ENCODE measurements at places on chromosomes 6 and 20.

DNA sequence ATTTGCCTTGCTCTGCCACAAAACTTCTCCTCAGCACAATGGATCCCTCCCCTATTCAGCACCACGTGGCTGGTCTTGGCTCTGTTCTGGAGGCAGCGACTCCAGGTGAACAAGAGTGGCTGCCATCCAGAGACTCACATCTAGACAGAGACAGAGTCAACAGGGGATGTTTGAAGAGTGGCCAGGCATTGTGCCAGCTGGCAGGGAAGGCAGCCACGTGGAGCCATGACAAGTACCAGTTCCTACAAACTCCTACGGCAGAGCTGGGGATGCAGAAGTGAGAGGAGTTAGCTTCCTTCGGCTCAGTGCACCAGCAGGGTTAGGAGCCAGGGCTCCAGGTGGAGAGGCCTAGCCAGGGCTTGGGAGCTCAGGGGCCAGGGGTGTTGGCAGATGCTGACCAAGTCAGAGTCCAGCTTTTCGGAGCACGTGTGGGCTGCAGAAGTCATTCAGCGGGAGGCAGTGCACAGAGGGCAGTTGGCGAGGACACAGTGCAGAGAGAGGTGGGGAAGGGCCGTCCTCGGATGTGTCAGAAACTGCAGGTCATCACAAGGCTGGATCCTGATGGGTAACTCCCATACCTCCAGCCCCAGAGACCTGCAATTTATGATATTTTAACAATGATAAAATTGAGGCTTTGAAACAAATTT lies 171.7 kb upstream of the PDE10A start:
- DNase-seq, result no peak

- no peak for DNase-seq
Observed at GRCh38 chr6:133761706-133762105, 127.2 kb upstream of the TCF21 start.

GRCh38 chr6:21870076-21870730 lies 276.7 kb downstream of the SOX4 start:
- DNase-seq, result no peak

- DNase-seq, result no peak
Observed at GRCh38 chr20:62618611-62619529, 23.4 kb upstream of the SLCO4A1 start.

DNA sequence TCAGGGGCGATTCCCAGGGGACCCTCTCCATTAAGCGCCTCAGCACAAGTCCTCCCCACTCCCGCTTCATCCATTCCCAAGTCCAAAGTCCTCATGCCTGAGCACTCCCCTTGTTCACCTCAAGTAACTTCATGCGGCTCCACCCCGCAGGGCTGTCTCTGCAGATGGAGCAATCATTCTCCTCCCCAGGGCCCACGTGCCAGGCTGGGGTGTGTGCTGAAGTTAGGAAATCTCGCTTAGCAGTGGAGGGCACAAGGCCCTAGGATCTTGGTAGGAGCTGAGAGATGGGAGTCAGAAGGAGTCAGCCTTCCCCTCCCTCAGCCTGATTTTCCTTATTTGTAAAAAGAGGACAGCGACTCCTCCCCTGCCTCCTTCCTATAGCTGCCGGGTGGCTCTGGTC lies 3.5 kb downstream of the TGM3 start:
- DNase-seq, result no peak

- DNase-seq, result no peak
Observed at GRCh38 chr6:145539831-145540230, 195.5 kb downstream of the EPM2A start.

GRCh38 chr6:5619249-5619648 lies 357.9 kb downstream of the FARS2 start:
- no peak for DNase-seq

DNA sequence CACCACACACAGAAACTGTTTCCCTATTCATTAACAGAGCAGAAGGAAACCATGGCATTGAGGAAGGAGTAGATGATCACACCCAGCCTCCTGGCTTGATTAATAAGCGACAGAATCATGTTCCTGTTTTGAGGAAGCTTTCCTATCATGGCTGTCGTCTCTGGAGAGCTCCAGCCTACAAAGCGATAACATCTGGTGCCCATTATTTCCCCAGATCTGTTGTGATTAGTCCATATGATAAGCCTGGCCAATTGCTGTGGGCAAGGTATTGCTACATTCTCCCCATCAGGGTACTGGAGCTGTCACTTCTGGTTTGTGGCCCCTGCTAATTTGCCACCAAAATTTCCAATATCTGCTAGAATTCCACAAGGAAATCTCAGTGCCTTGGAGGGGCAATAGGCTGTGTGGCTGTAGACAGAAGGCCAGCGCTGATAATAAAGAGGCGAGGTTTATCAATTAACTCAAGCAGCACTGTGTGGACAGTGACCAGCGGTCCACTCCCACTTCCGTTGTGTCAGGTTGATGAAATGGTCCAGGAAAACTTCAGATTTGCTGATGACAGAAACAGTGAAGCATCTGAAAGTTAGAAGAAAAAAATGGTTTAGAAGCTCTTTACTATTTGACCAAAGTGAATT lies 66.4 kb downstream of the OLIG3 start:
- no peak for DNase-seq

GRCh38 chr6:156752666-156753301 lies 24.4 kb upstream of the ARID1B start:
- DNase-seq, result no peak

DNA sequence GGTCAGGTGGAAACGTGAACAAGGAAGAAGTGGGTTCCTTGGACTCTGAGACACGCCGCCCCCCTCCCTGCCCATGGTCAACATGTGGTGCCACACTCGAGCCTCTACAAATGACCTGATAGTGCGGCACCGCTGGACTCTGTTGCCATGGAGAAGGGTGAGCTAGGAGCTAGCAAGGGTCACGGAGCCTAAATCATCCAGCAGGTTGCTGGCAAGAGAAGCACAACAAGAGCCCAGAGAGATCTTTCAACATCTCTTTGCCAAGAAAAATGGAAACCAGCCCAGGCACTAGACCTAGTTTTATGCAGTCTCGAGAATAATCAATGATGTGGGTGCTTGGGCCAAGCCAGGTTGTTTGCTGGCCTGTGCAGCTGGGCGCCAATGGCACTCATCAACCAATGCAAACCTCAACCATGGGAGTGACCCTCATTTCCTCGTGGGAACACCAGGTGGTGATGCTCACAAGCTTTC lies 69.5 kb downstream of the NOL4L start:
- DNase-seq, result no peak

- DNase-seq, result no peak
Observed at GRCh38 chr6:124770784-124771183, 191.5 kb upstream of the RNF217 start.

GRCh38 chr6:147204843-147205311 lies 660 bp downstream of the STXBP5 start:
- no peak for DNase-seq

- DNase-seq, result no peak
Observed at GRCh38 chr20:49112596-49113274, 66.6 kb downstream of the CSE1L start.

GRCh38 chr6:22025468-22026163 lies 271.2 kb downstream of the PRL start:
- no peak for DNase-seq

- no peak for DNase-seq
Observed at GRCh38 chr20:17262786-17263185, 35.9 kb downstream of the PCSK2 start.

GRCh38 chr20:22823119-22823518 lies 212.0 kb upstream of the SSTR4 start:
- no peak for DNase-seq

- no peak for DNase-seq
Observed at GRCh38 chr6:20354366-20354765, 47.3 kb upstream of the E2F3 start.

DNA sequence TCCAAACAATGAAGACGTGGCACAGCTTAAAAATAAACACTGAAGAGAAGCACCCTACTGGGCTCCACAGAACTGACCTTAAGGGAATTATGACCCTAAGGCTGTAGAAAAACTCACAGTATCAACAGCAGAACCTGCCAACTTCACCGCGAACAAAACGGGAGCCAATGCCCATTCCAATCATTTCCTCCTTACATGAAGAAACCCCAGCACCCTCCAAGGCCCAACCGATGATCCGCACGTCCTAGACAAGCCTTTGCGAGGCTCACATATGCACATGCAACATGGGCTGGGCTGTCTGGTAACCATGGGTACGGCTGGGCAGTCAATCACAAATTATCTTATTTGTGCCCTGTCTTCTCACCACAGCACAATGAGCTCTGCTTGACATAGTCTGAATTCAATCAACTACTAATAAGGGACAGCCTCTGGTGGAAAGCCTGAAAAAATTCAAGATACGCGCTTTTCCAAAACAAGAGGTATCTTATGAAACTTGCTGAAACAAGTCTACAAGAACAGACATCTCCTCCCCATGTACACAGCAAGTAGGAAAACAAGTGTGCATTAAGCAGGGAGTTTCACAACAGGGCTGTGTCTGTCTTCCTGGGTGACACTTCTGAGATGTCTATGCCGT lies 1.7 kb downstream of the DIDO1 start:
- DNase-seq, result no peak

GRCh38 chr6:10431423-10432164 lies 16.7 kb upstream of the TFAP2A start:
- DNase-seq, result no peak

GRCh38 chr20:22293886-22294285 lies 290.5 kb downstream of the FOXA2 start:
- DNase-seq, result no peak

DNA sequence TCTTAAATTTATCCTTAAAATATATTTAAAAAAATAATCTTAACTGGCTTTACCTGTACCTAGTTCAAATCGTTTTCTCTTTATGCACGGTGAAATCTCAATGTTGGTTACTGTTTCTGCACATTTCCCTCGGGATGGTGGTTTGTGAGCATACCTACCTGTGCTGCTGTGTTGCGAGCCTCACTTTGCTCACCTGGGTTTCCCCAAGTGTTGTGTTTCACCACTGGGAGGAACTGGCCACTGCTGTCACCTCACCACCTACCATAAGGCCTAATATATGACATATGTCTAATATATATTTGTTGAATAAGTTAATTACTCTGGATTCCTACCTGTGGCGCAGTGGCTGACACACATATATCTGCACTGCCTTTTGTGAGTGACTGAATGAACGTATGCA lies 493.5 kb upstream of the FLRT3 start:
- no peak for DNase-seq

DNA sequence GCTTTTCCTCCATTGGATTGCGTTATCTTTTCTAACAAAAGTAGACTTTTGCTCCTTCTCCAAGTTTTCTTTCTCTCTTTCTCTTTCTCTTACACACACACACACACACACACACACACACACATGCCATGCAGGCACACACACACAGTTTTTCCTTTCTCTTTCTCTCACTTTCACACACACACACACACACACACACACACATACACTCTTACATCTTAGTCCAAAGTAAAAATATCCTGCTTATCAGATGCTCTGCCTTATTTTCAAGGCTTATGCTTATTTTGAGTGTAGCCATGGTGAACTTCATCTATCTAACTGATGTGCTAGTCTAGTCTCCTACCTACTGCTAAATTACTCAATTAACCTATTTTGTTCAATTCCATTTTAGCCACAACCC lies 34.4 kb upstream of the RAB23 start:
- no peak for DNase-seq

- no peak for DNase-seq
Observed at GRCh38 chr6:29451471-29452193, 5.2 kb downstream of the OR11A1 start.

GRCh38 chr6:161575523-161576254 lies 301.8 kb upstream of the AGPAT4 start:
- no peak for DNase-seq

DNA sequence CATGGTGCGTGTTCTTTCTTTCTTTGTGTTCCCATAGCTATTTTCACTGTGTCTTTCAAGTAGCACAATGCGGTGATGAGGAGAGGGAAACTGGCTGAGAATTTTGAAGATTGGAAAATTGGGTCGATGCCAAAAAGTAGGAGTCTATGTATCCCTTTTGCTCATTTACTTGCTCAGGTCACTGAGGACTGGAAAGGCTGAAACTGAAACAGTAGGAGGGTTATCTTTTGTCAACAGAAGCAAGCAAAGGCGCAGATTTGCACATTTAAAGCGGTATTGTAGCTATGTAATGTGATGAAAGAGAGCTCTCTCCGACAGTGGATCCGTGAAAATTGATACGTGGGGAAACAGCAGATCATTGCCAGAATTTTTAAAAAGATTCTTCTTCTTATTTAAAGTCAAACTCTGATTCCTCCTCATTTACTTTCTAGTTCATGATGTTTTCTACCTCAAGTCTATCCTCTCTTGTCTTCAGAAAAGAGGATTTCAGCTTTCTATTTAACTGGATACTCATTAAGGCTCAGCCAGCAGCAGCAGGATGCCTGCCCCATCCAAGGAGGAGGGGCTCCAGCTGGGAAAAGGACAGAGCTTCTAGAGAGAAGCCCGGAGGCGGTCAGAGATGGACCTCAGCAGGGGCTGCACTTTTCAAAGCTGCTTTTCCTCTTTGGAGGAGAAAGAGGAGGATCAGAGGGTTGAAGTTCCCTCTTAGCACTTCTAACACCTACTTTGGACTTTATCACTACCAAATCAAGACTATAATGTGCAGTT lies 15.9 kb upstream of the FYN start:
- DNase-seq, result no peak

GRCh38 chr6:134979142-134979541 lies 29.2 kb upstream of the ALDH8A1 start:
- DNase-seq, result no peak

DNA sequence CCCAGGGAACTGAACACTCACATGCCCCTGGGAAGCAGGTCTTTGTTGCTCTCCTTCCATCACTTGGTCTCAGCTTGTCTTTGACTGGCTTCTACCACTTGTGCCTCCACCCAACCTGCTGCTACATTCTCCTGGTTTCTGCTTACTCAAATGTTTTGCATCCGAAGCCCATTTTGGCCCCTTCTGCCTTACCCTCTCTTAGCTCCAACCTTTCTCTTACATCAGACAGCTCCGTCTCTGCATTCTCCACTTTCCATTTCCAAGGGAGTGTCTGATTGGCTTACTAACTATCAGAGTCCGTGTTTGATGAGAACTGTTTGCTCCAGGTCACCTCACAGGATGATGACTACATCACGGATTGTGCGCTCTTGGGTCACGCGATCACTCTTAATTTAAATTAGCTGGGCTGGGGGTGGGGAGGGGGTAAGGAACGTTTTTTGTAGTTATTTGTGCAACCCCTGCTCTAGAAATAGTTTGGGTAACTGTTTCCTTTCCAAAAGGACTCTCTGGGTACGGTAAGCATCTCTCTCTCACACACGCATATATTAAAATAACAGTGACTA lies 844 bp upstream of the ABRACL start:
- DNase-seq, result no peak

DNA sequence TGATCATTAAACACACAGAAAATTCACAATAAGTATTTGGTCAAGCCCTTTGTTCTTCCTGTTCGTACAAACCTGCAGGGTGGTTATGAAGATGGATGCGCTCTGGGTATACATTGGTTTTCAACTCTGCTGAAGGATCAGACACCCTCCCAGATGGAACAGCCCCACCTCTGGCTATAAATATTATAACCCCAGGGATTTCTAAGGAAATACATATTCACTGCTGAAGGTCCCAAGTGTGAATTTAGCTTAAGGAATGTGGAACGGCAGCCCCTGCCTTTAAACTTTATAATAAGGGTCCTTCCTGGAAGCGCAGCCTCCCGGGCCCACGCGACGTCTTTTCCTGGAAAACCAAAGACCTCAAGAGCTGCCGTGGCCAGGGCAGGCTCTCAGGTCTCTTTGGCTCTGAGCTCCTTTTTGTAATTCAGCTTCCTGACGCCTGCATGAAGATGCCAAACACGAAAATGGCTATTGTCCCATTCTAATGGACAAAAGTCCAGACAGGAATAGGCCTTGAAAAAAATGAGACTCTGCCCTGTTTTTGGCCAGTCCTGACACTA lies 172.4 kb upstream of the SSTR4 start:
- no peak for DNase-seq

- DNase-seq, result no peak
Observed at GRCh38 chr6:15036690-15037245, 209.1 kb upstream of the JARID2 start.

Data from stimulated activated CD8-positive, alpha-beta memory T cell treated with anti-CD3 and anti-CD28 coated beads, Interleukin-7, amount 100 ng/mL, for 1 hour (primary cell).